Coronary artery (tissue), 2 donors: ENCODE measurements at places on chromosomes 7 and 10.

GRCh38 chr10:59550061-59550460 is 159.6 kb downstream of the SLC16A9 start:
- DNase-seq, result no peak

DNA sequence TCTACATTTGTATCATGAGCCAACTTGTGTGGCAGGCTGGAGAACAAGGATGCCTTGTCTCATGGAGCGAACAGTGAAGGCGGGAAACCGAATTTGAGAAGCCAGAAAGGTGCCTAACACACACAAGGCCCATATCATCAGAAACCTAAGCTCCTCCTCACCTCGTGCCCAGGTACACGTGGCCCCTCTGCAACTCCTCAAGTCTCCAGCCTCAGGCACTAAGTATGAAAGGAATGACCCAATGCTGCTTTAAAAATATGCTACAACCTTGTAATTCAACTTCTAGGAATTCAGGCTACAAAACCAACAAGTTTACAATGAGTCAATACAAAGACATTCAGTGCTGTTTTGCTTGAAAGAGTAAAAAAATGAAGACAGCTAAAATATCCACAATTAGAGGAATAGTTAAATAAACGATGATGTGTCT is 95.7 kb downstream of the CDK6 start:
- no peak for DNase-seq

DNA sequence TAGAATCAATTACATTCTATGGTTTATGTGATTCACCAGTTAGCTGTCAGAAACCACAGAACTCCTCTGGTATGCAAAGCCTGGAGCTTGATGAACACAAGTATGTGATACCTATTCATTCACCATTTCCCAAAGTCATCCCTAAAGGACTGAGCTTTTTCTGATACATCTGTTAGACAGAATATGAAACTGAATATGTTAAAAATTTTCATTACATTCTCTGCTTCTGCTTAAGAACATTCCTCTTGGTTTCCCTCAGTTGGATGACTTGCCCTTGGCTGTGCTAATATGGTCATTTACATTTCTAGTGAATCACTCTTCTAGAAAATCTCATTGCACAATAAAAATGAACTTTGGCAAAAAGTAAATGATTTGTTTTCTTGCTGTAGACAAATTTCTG is 10.8 kb upstream of the PON1 start:
- no peak for DNase-seq

DNA sequence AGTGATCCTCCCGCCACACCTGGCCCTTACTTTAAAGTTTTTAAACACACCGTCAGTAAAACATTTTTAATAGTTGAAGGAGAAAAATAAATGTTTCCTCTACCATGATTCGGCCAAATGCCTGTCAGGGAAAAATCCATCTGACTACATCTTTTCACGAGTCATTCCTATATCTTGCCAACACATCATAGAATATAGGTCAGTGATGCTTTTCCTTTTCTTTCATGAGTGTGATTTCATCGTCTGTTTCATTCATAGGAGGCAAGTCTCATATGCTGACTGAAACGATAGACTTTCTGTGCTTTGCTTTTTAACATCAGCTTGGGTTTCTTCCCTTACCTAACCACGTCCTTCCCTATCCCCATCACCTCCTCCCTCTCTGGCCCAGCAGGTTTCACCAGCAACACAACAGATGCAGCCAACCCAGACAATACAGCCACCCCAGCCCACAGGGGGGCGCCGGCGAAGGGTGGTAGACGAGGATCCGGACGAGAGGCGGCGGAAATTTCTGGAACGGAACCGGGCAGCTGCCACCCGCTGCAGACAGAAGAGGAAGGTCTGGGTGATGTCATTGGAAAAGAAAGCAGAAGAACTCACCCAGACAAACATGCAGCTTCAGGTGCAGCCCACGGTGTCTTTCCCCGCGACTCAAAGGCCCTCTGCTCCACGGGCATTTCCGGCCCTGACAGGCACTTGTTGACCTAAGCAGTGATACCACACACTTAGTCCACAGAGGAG is 149.2 kb downstream of the TRIL start:
- no peak for DNase-seq

DNA sequence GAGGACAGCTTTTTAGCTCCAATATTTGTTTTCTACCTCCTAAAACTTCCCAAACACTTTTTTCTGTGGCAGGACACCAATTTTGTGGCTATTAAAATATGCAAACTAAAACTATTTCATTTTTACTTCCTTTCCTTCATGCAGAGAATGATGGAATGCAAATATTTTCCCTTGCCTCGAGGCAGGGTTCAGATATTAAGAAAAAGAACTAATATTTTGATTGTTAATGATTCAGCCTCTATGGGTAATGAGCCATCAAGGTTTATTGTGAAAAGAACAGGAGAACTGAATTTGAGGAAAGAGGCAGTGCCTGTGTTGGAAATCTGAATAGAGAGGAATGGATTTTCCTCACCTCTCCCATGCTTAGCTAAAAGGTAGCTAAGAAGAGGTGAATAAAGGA is 43.1 kb upstream of the CASD1 start:
- no peak for DNase-seq

DNA sequence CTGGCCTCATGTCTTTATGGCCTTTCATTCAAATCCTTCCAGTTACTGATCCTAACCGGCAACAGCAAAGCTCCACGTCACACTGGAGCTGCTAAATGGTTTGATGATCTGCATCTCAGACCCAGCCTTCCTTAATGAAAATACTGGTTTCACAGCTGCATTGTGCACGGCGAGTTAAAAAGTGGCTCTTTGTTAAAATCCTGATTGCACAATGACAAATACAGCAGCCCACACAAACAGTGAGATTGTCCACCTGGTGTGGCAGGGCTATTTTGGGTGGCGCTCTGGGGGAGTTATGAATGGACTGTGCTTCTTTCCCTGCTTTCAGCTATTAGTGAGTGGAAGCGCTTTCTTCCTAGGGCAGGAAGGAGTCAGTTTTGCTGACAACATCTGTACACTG is 63.4 kb upstream of the C1QL3 start:
- DNase-seq, result no peak

DNA sequence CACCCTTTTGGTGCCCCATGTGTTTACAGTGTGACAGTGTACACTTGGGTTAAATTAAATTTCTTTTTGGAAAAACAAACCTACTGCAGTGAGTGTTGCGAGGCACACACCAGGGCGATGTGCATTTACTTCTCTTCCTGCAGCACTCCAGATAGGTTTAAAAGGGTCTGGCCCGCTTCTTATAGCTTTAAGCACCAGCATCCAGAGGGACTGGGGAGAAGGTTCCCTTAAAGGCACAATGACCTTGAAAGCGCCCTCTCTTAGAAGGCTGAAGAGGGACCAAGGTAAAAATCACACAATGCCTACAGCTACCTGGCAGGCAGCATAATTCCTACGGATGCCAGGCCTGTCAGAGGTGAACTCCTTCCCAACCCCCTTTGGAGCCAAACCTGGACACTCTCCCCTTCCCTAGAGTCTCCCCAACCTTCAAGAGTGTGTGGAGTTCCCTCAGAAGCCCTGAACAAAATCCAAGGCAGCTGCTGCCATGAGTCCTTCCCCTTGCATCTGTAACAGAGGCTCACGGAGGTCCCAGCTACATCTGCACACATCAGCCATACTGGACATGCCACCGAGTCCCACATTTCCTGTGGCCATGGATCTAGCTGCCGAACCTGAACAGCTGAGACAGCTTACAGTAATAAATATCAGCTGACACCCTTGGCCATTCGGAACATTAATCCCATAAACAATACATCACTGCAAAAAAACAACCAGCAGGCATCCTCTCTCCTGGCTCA is 33.2 kb downstream of the TRIM8 start:
- no peak for DNase-seq

GRCh38 chr7:146090023-146090645 is 26.5 kb upstream of the CNTNAP2 start:
- DNase-seq, result no peak

DNA sequence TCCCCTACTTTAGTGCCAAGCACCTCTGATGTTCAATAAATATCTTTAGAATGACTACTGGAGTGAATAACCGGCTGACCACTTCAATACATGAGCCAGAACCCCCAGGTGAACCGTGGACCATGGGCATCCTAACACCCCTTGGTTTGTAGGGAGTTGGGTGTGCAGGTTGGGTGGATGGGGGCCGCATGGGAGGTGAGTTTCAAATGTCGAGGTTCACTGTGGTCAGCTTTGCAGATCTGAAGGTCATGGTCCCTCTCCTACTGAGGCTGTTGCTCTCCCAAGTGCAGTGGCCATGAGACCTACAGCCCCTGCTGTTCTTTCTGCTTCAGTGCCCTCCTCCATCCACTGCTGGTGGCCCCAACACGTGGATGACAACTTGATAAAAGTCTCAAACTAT is 178.0 kb upstream of the MKI67 start:
- DNase-seq, result no peak

DNA sequence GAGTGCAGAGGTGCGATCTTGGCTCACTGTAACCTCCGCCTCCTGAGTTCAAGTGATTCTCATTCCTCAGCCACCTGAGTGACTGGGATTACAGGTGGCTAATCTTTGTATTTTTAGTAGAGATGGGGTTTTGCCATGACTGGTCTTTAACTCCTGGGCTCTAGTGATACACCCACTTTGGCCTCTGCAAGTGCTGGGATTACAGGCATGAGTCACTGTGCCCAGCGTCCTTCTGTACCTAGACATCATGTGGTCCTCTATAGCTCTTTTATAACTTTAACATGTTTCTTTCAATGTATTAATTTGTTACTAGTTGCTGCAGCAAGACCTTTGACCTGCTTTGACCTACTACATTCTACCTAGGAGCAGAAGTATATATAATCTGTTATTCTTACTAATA is 38.7 kb upstream of the BICC1 start:
- DNase-seq, result no peak

DNA sequence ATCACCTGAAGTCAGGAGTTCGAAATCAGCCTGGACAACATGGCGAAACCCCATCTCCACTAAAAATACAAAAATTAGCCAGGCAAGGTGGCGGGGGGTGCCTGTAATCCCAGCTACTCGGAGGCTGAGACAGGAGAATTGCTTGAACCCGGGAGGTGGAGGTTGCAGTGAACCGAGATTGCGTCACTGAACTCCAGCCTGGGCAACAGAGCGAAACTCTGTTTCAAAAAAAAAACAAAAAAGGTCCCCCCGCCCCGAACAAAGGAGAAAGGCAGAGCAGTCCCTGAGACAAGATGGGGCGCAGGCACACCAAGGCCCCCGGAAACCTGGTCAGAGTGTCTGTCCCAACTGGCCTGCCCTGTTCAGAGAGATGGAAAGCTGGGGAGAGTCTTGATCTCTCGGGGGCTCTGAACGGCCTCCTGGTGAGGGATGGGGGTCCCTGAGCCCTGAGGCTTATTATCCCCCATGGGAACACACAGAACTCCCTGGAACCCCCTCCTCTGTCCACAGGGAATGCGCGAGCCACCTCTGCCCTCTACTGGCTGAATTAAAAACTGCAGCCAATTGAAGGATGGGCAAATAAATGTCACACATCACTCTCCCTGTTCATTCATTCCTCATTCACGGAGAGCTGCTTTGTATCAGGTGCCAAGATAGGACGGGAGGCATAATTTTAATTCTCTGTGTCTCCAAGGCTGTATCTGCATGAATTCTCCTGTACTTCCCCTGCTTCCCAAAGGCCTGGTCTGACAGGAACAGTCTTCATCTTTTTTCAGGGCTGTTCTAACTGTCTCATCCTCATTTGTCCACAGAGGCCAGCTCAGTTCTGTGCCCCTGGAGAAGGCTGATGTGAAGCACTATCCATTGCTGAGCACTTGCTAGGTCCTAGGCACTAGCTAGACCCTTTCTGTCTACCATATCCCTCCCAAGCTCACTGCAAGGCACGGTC is 28.9 kb downstream of the MAT1A start:
- no peak for DNase-seq

GRCh38 chr7:131104596-131105293 is 222.9 kb upstream of the MKLN1 start:
- DNase-seq, result no peak

- no peak for DNase-seq
Measured at GRCh38 chr10:13587391-13587790, 626 bp downstream of the PRPF18 start.

DNA sequence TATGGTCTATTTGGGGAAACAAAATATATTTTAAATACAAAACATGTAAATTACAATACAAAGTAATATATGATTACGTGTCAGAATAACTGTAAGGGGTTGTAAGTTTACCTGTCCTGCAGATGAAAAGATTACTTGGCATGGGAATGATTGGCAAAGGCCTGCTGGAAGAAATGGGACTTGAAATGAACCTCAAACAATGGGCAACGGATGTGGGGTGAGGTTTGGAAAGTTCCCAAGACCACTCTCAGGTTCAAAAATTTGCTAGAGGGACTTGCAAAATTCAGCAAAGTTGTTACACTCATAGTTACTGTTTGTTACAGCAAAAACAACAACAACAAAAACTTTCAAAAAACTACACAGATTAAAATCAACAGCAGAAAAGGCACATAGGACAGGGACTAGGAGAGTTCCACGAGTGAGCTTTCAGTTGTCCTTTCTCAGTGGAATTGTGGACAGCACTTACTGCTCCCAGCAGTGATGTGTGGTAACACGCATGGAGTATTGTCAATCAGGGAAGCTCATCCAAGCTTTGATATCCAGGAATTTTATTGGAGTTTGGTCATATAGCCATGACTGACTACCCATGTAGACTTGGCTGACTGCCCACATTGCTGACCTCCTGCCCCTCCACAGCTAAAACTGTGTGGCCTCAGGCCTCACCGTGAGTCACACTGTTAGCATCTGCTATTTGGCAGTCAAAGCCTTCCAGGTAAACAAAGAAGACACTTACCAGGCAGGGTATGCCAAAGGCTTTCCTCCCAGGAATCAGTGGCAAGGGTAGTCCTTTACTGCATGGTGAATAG is 43.8 kb downstream of the EXOC6 start:
- DNase-seq, result no peak

- DNase-seq, result no peak
Measured at GRCh38 chr10:75766106-75766505, 334.7 kb downstream of the LRMDA start.

DNA sequence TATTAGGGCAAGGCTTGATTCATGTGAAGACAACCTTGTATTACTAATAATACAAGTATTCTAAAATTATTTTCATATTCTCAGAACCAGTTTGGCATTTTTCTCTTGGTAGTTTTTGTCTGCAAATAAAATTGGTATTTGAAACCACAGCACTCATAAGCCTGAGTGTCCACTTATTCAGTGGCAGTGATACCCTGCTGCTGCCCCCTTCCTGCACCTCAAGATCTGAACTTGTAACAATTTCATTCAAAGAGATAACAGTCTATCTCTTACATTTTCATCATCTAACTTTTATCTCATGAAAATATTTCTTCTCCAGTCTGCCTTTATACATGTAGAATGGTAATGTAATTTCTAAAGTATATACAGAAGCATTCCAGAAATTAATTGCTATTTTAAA is 9.3 kb downstream of the TFAM start:
- no peak for DNase-seq

- no peak for DNase-seq
Measured at GRCh38 chr7:30471205-30471604, 7.4 kb downstream of the NOD1 start.
